ENCODE measurements at places on chromosomes 7 and 10.

DNA sequence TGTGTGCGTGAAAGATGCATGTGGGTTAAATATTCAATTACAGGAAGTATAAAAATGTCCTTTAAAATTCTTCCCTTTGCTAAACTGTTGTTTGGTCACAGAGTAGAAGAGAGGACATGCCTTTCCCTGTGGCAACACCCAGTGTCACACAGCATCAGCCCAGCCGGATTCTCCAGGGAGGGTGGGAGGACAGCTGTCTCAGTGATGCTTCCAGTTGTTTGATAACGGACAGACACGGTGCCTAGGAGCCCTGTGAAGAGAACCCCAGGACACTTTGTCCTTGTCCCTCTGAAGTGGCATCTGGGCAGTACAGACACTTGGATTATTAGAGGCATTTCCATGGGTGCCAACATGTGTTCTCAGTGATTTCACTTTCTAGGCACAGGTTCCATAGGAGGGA lies 306.6 kb upstream of the LRGUK start:
- no peak for DNase-seq

GRCh38 chr7:143104759-143105158 lies 27.1 kb upstream of the PIP start:
- DNase-seq, result no peak

- DNase-seq, result no peak
Measured at GRCh38 chr10:6035101-6035834, 26.9 kb downstream of the IL2RA start.

GRCh38 chr10:69639291-69640195 lies 9.5 kb downstream of the FAM241B start:
- DNase-seq, result no peak

GRCh38 chr7:94039368-94040035 lies 35.3 kb upstream of the BET1 start:
- no peak for DNase-seq

DNA sequence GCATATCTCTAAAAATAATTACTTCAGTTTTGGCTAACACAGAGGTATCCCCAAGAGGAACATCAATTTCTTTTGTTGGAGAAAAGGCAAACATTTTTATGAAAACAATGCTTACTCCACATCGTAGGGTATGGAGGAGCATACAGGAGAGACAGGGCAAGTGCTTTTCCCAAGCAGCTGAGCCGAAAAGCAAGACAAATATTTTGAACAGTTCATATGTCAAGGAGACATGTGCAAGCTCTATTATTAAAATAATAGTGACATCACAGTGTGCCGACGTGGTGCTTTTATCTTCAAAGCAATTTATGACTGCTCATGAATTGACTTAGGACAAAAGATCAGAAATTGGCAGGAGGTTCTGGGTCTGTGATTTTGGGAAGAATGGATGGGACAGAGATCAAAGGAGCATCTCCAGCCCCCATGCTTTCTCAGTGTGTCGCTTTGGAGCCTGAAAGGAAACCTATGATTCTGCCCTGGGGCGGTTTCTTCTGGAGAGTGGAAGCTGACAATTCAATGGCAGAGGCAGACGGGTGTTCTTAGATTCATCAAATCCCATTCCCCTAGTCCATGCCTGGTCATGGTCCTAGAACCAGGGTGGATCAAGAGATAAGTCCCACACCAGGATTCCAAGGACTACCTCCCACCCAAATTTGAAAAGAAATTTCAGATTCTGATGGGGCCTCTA lies 97.1 kb downstream of the JCAD start:
- DNase-seq, result no peak

DNA sequence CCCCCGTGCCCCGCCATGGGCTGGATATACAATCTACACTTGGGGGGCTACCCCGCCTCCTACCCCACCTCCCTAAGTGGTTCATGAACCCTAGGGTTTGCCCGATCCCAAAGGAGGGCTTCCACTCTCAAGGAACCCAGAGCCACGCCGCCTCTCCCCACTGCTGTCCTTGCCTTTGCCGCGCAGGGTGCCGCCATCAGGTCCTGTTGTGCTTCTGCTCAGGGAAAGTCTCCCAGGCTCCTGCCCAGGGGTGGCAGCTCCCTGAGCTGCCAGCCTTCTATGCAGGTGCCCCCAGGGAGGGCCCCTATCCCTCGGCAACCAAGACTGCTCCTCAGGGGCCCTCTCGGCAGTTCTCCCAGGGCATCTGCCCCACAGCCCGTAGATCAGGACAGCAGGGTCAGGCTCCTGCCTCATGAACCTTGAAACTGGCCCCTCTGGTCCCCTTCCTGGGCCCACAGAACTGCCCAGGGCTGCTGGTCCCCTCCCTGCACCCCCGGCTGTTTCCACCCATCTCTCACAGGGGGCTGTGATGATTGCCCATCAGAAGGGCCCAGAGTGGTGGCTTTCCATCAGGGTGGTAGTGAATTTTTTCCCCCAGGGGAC lies 13.0 kb upstream of the PCBD1 start:
- DNase-seq, result no peak

DNA sequence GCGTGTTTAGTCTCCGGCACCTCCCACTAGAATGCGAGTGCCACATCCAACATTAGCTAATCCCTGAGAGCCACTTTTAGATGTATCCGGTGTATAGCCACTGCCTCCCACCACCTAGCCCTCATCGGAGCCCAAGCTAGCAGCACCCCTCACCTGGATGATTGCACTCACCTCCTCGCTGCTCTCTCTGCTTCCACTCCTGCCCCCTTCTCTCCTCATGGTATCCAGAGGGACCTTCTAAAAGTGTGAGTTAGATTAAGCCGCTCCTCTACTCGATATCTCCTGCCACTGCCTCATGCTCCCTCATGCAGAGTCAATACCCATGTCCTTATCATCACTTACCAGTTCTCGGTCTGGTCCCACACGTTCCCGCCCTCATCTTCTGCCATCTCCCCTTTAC lies 125.3 kb downstream of the RAB11FIP2 start:
- DNase-seq, result no peak

DNA sequence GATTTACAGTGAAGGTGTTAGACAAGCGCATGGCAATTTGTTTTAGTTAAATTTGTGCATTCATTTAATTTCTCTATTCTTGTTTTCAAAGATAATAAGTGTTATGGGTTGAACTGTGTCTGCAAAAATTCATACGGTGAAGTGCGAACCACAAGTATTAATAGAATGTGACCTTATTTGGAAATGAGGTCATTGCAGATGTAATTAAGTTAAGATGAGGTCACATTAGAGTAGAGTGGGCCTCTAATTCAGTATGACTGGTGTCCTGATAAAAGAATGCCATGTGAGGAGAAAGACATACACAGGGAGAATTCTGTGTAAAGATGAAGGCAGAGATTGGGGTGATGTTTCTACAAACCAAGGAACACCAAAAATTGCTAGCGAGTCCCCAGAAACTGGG lies 158.8 kb upstream of the SEMA3E start:
- no peak for DNase-seq

DNA sequence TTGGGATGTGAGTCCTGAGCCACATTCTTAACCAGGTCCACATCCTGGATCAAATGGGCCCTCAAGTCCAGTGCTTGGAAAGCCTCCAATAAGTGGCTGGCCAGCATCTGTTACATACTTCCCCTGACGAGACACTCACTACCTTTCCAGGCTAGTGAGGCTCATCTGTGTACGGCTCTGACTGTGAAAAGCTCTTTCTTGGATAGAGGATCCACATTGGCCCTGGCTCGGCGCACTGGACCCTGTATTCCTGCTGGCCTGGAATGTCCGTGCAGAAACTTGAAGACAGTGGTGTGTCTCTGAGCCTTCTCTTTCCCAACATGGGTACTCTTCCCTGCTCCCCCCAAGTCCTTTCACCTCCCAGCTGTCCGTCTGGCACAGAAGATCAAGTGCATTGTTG lies 35.5 kb downstream of the MYL10 start:
- DNase-seq, result no peak

- no peak for DNase-seq
Measured at GRCh38 chr10:77442699-77443189, 194.9 kb downstream of the KCNMA1 start.

GRCh38 chr10:9291081-9291480 lies 1236.6 kb downstream of the GATA3 start:
- no peak for DNase-seq

- DNase-seq, result no peak
Measured at GRCh38 chr10:63901228-63901627, 380.0 kb downstream of the REEP3 start.

DNA sequence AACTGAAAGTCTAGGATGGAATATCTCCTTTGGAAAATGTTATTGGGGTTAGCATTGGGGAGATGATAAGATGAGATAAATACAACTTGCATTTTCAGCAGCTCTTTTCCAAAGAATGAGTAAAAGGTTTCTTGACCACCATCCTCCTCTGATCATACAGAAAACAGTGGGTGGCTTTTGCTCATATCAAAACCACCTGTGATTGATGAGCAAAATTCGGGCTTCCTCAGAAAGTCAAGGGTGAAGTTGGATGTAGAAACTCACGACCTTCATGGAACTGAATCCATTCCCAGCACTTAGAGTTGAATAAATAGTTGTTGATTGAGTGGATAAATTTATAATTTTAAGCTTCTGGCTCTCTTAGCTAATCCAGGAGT lies 158.4 kb downstream of the DNAJB6 start:
- no peak for DNase-seq

DNA sequence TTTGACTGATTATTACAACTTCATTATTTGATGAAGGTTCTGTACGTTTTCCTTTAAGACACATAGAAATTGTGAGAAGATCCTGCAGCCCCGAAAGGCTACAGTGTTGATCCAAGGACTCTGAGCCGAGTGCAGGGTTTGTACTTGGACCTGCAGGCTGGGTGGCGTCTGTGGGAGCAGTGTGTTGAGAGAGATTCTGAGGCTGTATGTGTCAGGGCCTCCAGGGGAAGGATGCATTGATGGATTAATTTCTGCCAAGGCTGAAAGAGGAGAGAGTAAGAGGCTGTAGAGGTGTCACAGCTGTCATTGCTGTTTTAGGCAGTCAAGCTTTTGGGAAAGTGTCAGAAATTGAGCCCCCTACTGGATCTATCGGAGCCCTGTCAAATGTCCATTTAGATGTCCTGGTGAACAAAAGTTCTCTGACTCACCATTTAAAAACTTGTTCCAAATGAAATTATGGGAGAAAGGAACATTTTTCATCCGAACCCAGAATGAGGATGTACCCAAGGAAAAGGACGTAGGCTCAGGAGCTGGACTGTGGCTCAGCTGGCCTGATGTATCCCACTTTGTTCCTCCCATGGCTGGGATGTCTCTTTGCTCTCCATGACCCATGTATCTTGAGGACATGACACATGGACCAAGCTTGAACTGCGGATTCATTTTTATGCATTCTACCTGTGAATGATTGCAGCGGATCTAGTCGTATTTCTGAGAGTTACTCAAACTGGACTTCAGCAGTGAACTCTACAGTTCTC lies 102.2 kb downstream of the TCF7L2 start:
- DNase-seq, result no peak

DNA sequence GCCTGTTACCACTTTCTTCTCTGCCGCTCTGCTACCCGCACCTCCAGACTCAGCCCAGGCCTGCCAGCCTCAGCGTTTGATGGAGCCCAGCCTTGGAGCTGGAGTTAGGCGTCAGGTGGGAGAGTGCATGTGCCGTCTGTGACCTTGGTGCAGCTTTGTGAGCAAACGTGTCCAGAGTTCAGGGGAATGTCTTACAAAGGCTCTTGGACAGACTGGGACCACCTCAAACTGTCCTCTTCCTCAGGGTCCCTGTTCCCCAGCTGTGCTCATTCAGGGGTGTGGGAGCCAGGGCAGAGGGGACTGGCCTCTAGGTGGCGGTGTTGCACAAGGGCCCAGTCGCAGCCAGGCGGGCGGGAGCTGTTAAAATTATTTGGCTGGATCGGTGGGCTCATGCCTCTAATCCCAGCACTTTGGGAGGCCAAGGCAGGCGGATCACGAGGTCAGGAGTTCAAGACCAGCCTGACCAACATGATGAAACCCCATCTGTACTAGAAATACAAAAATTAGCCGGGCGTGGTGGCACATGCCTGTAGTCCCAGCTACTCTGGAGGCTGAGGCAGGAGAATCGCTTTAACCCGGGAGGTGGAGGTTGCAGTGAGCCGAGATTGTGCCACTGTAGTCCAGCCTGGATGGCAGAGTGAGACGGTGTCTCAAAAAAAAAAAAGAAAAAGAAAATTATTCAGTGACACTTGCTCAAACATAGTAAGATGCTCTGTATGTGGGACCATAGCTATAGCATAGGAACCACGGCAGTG lies 89.2 kb downstream of the ADCY1 start:
- DNase-seq, result no peak

- DNase-seq, result no peak
Measured at GRCh38 chr10:77872151-77872946, 54.2 kb downstream of the DLG5 start.

GRCh38 chr7:82481499-82482097 lies 38.0 kb upstream of the CACNA2D1 start:
- DNase-seq, result no peak

GRCh38 chr10:80492848-80493521 lies 38.9 kb downstream of the TSPAN14 start:
- no peak for DNase-seq

DNA sequence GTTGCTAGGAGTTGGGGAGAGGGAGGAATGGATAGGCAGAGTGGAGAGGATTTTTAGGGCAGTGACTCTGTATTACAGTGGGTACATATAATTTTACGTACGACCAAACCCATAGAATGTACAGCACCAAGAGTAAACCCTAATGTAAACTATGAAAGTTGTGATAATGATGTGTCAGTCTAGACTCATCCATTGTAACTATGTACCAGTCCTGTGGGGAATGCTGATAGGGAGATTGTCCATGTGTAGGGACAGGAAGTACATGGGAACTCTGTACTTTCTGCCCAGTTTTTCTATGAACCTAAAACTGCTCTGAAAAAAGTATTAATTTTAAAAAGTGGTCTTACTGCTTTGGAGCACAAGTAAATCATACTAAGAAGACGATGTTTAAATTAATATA lies 441.8 kb downstream of the AUTS2 start:
- no peak for DNase-seq

Measured in SIG-M5 (cell line).